ENCODE measurements at places on chromosomes 6 and 20.

- peak; percentile 82 for DNase-seq
Observed at GRCh38 chr20:50728981-50729874, 2.2 kb upstream of the PARD6B start.

DNA sequence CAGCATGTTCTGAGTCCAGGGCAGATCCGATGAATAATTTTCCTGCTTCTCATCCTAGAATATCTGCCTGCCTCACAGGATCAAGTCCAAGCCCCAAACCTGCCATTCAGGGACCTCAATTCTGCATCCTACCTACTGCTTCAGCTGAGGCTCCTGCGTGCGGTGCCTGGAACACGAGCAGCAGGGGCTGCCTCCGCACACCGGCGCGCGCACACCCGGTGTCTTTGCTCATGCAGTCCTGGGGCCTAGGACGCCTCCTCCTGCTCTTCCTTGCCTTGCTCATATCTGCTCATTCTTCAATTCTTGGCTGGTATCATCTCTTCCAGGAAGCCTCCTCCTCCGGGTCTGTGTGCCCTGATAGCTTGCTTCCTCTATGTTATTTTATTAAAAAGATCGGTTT, 81.1 kb upstream of the AGPAT4 start:
- no peak for DNase-seq

DNA sequence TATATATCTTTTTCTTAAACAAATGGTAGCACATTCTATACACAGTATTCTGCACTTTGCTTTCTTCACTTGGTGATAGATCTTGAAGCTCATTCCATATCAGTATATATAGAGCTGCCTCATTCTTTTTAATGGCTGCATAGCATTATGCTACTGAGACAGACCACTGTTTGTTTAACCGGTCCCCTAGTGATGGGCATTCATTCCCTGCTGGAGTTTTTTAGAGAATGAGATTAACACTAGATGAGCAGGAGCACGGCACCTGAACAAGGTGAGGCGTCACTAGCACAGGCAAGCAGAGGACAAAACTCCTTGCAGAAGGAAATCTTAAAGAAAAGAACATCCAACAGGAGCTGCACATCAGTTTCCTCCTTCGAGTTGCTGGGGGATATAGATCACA, 69.6 kb downstream of the GNAS-AS1 start:
- DNase-seq: no peak

- no peak for DNase-seq
Observed at GRCh38 chr6:48809245-48809644, 653.8 kb downstream of the MMUT start.

DNA sequence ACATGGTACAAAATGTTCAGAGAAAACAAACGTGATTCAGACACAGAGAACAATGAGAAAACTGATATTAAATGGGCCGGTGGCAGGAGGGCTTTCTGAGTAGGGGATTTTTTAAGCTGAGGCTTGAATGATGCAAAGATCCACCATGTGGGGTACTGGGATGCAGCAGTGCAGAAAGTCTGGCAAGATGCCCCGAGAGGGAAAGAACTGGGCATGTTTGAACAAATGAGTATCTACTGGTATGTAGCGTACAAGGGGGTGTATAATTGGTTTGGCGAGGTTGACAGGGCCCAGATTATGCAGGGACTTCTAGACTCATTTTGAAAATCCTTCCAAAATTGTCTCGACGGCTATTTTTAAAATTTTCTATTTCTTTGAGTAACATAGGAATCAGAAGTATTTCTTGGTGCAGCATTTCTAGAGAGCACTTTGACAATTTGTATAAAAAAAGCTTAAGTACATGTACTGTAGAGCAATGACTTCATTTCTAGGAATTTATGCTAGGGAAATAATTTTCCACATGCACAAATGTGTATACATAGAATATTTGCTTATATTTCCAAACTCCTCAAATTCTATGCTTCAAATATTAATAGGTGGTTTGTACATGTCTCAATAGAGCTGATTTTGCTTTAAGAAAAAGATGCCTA, 119.6 kb upstream of the DOK5 start:
- no peak for DNase-seq

GRCh38 chr20:19122395-19122794, 90.0 kb upstream of the SLC24A3 start:
- no peak for DNase-seq
